Adrenal gland (tissue), 19 donors: ENCODE measurements at places on chromosomes 11 and 22. TPM values are rescaled to one million over a fixed set of nuclear protein-coding genes. Genes with fewer than 3 reads are reported as not detected.

DNA sequence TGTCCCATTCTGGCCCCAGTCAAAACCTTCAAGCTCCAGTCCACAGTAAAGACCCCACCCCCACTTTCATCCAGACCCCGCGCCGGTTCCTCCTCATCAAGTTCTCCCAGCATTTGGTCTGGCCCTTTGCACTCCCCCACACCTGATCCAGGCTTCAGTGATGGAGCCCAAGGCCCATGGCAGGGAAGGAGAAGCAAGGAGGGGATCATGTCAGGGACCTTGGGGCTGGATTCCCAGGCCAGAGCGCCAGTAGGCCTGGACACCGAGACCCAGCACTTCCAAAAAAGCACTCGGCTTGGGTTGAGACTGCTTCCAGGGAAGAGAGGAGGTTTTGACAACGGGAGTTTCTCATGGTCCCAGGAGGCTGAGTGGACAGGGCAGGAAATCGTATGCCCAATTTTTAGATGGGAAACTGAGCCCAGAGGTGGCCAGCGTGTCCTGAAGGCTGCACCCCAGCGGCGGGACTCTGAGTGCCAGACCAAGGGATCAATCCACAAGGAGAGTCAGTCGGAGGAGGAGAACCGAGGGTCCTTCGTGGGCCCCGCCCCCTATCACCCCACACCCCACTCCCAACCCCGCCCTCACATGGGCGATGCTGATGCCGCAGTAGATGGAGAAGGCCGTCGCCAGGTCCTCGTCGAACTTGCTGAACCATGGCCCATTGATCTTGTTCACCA is 90.5 kb downstream of the PDE2A start:
- no peak overlapping the region for H3K27ac ChIP-seq
- no peak for DNase-seq
- H3K27me3 ChIP-seq: no peaks in the 10 kb centered on the region
- H3K4me1 ChIP-seq: no peaks in the 10 kb centered on the region

Gene OR52H1
- total RNA-seq: not detected

DNA sequence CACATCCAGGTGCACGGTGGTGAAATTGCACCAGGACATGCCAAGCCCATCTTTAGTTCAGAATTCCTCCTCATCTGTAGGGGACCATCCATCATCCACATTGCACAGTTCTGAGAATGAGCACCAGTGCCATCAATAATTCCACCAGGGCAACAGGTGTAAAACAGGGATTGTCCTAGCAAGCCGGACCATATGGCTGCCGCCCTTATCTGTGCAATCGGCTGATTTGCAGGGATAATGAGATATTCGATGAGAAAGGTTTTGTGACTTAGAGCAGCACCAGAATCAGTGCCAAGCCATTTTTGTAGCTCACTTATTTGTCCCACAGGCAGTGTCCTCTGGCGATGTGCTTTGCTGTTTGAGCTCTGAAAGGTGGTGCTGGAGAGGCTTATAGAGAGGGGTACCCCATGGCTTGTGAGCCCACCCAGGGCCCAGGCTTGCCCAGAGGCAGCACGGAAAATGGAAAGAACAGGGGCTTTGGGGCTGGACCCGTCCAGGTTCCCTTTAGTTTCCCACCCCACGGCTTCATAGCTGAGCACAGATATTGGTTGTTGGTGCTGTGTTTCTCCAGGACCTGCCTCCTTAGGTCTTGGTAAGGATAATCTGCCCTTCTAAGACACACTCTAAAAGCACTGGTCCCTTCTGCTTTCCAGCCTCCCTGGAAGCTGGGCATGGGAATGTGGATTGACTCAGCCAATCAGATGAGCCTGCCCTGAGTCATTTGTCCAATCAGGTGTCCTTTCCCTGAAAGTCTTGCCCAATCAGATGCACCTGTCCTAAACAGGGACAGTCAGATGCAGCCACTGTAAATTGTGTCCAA is 84.0 kb upstream of the SHANK2 start:
- no peak overlapping the region for H3K27ac ChIP-seq
- no peaks in the 10 kb centered on the region for H3K36me3 ChIP-seq
- no peaks in the 10 kb centered on the region for H3K27me3 ChIP-seq
- DNase-seq: no peak
- no peaks in the 10 kb centered on the region for H3K4me1 ChIP-seq
- H3K4me3 ChIP-seq: no peak overlapping the region

- no peaks in the 10 kb centered on the region for H3K4me1 ChIP-seq
- no peaks in the 10 kb centered on the region for H3K36me3 ChIP-seq
- DNase-seq: no peak
Observed at GRCh38 chr11:17642370-17642769, 77.0 kb upstream of the MYOD1 start.

- no peak overlapping the region for H3K27ac ChIP-seq
- H3K4me3 ChIP-seq: no peak overlapping the region
- no peaks in the 10 kb centered on the region for H3K27me3 ChIP-seq
- no peaks in the 10 kb centered on the region for H3K4me1 ChIP-seq
- H3K36me3 ChIP-seq: no peaks in the 10 kb centered on the region
Observed at GRCh38 chr11:119902656-119903231, 173.7 kb upstream of the NECTIN1 start.

Gene OR5L1
- total RNA-seq: not detected

Gene TIMM10B
- 81.9 TPM for total RNA-seq

- H3K27ac ChIP-seq: no peak overlapping the region
- no peak for DNase-seq
- no peak overlapping the region for H3K4me3 ChIP-seq
- H3K27me3 ChIP-seq: no peaks in the 10 kb centered on the region
- no peaks in the 10 kb centered on the region for H3K36me3 ChIP-seq
- H3K4me1 ChIP-seq: no peaks in the 10 kb centered on the region
Observed at GRCh38 chr11:31689559-31689958, 121.6 kb downstream of the PAX6 start.

Gene KRTAP5-8
- total RNA-seq: not detected

DNA sequence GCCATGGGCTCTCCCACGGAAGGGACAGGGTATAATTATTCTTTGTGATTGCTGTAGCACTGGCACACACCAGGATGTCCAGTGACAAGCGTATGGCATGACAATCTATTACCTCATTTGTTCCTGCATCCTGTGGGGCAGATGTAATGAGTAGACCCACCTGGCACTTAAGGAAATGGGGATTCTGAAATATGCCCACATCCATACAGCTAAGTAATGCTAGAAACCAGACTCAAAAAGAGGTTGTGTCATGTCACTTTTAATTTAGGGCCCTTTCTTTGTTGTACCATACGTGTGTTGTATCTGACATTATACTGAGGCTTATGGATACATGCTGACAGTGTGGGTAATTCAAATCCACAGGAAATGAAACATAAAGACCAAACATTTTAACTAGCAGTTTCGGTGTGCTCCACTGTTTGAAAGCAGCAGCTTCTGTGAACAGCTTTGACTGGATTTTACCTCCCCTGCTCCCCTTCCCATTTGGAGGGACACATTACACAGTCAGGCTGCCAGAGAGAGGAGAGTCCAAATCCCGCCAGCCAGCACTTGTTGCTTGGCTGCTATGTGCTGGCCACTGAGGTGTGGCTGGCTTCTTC is 21.2 kb downstream of the GRAMD1B start:
- H3K4me3 ChIP-seq: no peak overlapping the region
- no peaks in the 10 kb centered on the region for H3K27me3 ChIP-seq

Gene IRF7
- total RNA-seq: 3.6 TPM
